Activated CD4-positive, alpha-beta T cell treated with anti-CD3 and anti-CD28 coated beads, Interleukin-2, amount 10 ng/mL, durations not matched to agents 7 days and 5 days (primary cell): ENCODE measurements at places on chromosomes 16 and 17. TPM values are rescaled to one million over a fixed set of nuclear protein-coding genes. Genes with fewer than 3 reads are reported as not detected.

- no peaks in the 10 kb centered on the region for H3K27me3 ChIP-seq
- H3K4me1 ChIP-seq = peaks cover 2% of the 10 kb centered on the region
- DNase-seq = peak; percentile 54
- no peaks in the 10 kb centered on the region for H3K36me3 ChIP-seq
These were observed 19.2 kb upstream of the ABAT start for GRCh38 chr16:8655184-8655717.

- no peaks in the 10 kb centered on the region for H3K4me1 ChIP-seq
- no peak for DNase-seq
- H3K4me3 ChIP-seq = no peak overlapping the region
- peaks cover 6% of the 10 kb centered on the region for H3K27me3 ChIP-seq
- H3K36me3 ChIP-seq = no peaks in the 10 kb centered on the region
These were observed 109.2 kb downstream of the C16orf95 start for GRCh38 chr16:87207965-87208364.

- no peaks in the 10 kb centered on the region for H3K36me3 ChIP-seq
- no peak for DNase-seq
- H3K4me1 ChIP-seq = no peaks in the 10 kb centered on the region
- H3K27me3 ChIP-seq = no peaks in the 10 kb centered on the region
- H3K27ac ChIP-seq = no peak overlapping the region
These were observed 162.5 kb upstream of the CNTNAP4 start for GRCh38 chr16:76114681-76115080.

DNA sequence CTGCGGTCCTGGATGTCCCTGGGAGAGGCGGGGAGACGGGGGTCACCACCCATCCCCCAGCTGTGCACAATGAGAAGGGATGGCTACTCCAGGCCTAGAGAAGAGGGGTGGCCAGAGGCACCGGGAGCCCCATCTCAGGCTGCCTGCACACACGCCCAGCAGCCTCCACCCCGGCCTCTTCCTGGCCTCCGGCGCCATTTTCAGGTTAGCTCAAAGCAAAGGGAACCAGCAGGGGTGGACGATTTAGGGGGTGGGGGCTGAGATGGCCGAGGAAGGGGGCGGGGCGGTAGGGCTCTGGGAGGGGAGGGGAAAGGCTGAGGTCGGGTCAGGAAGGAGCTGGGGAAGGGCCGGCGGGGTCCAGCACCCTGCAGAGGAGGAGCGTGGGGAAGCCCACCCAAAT, 42.8 kb downstream of the SRCIN1 start:
- H3K27ac ChIP-seq = no peak overlapping the region
- H3K4me3 ChIP-seq = no peak overlapping the region
- H3K36me3 ChIP-seq = peaks cover 2% of the 10 kb centered on the region
- H3K4me1 ChIP-seq = peaks cover 20% of the 10 kb centered on the region

DNA sequence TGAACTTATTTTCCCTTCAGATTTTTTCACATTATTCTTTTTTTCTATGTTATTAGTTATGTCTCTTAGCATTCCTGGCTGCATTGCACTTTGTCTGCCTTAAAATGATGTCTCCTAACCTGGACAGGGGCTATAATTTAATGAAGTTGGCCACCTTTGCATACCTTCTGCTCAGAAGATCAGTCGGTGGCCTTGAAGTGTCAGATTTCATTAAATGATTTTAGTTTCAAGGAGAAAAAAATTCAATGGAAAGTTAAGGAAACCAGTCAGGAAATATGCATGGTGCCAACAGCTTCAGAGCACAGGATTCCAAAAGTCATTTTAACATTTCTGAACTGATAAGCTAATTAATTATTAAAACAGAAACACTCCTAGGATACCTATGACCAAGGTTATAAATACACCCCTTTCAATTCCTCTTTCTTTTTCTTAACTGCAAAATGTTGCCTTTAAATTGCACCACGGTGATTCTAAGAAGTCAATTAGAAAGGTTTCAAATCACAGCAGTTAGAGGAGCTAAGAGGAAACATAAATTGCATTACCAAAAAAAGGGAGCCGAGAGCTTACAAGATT, 533.4 kb downstream of the KCNJ2 start:
- H3K4me3 ChIP-seq = no peak overlapping the region
- H3K36me3 ChIP-seq = no peaks in the 10 kb centered on the region
- H3K4me1 ChIP-seq = no peaks in the 10 kb centered on the region
- no peaks in the 10 kb centered on the region for H3K27me3 ChIP-seq
- no peak for DNase-seq
- H3K27ac ChIP-seq = no peak overlapping the region

DNA sequence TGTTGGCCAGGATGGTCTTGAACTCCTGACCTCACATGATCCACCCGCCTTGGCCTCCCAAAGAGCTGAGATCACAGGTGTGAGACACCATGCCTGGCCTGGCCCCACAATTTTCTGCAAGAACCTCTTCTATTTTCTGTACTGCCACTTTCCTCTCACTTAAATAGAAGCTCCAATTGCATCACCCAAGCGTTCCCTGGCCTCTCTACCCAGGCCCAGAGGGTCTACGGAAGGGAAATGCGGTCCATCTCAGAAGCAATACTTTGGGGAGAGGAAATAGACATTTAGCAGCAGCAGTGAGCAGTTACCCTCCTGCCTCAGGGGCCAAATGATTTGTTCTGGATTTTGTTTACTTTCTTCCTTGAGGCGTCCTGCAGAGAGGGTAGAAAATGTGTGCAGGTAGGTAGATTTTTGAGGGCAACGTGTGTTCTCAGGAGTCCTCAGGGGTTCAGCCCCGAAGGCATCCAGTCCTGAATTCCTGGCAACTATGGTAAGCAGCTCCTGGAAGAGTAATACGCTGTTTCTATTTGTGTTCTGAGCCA, 11.0 kb downstream of the SLC6A4 start:
- H3K27me3 ChIP-seq = peaks cover 10% of the 10 kb centered on the region
- DNase-seq = no peak
- H3K4me1 ChIP-seq = no peaks in the 10 kb centered on the region
- H3K4me3 ChIP-seq = no peak overlapping the region
- H3K27ac ChIP-seq = no peak overlapping the region

DNA sequence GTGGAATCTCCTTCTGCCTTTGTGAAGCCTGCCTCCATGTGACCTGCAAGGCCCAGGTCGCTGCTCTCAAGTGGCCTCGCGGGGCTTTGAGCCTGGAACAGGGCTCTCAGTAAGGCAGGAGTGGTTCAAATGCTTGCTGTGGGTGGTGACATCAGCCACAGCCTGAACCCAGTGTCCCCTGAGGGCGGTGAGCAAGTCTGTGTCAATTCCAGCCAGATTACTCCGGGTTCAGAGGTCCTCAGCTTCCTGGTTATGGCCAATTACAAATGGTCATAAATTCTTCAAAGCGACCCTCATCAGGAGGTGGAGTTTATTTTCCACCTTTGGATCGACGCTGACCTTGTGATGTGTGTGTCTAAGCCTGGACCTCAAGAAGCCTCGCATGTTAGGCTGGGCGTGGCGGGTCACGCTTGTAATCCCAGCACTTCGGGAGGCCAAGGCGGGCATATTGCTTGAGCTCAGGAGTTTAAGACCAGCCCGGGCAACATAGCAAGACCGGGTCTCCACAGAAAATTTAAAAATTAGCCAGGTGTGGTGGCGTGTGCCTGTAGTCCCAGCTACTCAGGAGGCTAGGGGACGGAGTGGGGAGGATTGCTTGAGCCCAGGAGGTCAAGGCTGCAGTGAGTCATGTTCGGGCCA, 17.3 kb downstream of the LGALS3BP start:
- no peaks in the 10 kb centered on the region for H3K4me1 ChIP-seq
- H3K27me3 ChIP-seq = no peaks in the 10 kb centered on the region
- H3K27ac ChIP-seq = no peak overlapping the region
- peaks cover 2% of the 10 kb centered on the region for H3K36me3 ChIP-seq

DNA sequence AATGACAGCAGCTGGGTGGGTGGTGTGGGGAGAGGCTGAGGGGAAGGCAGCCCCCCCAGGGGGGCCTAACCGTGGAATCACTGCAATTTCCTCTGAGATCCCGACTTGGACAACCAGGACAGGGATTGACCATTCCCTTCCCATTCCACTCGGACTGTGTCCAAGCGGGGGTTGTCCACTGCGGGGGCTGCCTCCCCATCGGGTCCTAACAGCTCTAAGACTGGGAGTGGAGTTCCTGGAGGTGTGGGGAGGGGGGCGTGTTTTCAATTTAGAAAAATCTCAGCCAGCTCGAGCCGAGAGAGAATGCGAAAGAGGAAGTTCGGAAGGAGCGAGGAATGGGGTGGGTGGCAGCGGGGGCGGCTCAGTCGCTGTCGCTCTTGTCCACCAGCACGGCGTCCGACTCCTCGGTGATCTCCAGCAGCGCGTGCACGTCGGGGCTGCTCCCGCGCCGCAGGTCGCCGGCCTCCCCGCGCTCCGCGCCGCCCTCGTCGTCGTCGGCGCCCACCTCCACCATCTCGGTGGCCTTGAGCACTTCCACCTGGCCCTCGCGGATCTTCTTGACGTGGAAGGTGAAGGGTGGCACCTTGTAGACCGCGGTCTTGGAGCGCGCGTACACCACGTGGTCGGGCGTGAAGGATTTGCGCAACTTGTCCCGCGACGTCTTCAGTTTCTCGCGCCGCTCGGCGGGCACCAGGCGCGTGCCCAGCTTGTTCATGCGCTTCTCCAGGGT, 16.2 kb upstream of the STAT3 start:
- H3K27me3 ChIP-seq = no peaks in the 10 kb centered on the region
- H3K4me3 ChIP-seq = no peak overlapping the region
- H3K36me3 ChIP-seq = no peaks in the 10 kb centered on the region
- no peak for DNase-seq
- peaks cover 34% of the 10 kb centered on the region for H3K4me1 ChIP-seq

The SLC2A4 gene
- total RNA-seq = not detected

The SLC16A13 gene
- 18.0 TPM for total RNA-seq

The FOXO3B gene
- 3.2 TPM for total RNA-seq
